SW 1271 (cell line): ENCODE measurements at places on chromosomes 2 and 18.

- DNase-seq, result no peak
Measured at GRCh38 chr2:127254386-127254981, 34.4 kb upstream of the CYP27C1 start.

DNA sequence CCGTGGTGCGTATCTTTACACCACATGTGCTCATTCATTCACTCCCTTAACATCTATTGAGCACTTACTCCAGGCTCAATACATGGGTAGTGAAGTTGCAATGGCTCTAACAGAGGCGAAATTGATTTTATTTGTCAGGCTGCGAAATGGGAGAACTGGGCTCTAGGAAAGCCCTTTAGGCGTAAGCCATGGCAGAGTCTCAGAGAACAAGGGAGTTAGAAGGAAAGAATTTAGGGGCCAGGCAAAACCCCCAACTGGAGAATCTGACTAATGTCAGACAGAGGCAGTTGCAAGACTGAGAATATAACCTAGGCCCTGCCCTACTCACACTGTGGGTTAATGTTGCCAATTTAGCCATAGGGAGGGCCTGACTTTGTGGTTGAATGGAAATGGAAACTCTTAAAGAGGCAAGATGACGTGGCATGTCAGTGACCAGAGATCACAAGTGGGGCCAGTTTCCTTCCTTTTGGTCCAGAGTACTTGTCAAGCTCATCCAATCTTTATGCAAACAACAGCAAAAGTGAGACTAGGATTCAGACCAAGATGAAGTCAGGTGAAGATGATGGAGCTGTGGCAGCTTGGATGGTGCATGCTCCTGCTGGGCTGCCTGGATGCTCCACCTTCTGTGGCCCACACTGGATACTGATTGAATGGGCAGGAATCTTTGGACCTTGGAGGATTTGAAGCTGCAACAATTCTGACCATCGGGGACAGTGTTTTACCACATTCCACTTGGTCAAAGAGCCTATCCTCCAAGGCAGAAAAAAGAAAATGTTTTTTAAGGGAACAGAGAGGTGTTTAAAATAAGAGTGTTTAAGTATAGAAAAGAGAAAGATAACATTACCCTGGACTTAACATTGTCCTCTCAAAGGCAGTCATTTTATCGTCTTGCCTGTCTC is 92.2 kb downstream of the CAPN13 start:
- no peak for DNase-seq

- DNase-seq, result no peak
Measured at GRCh38 chr2:111054791-111055691, 65.7 kb upstream of the BCL2L11 start.

DNA sequence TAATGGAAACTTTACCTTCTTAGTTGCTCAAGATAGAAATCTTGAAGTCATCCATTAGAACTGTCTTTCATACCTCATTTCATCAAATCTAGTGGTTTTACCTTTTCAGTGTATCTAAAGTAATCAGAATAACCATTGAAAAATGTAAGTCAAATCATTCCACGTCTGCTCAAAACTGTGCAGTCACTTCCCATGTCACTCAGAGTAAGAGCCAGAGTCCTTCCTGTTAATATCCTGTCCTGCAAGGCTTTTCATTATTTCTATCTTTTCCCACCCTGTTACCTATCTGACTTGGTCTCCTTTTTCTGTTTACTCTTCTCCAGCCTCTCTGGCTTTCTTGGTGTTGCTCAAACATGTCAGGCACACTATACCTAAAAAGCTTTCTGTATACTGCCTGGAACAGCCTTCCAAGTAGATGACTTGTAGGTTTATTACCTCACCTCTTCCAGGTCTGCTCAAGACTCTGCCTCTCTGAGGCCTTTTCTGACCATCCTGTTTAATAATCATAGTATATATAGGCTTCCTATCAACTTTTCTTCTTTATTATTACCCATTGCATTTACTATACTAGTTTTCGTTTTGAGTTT is 3.4 kb downstream of the C2orf69 start:
- DNase-seq, result no peak

GRCh38 chr18:63180971-63181376 is 138.6 kb downstream of the BCL2 start:
- no peak for DNase-seq

GRCh38 chr2:64323197-64323596 is 130.8 kb upstream of the LGALSL start:
- DNase-seq, result no peak

DNA sequence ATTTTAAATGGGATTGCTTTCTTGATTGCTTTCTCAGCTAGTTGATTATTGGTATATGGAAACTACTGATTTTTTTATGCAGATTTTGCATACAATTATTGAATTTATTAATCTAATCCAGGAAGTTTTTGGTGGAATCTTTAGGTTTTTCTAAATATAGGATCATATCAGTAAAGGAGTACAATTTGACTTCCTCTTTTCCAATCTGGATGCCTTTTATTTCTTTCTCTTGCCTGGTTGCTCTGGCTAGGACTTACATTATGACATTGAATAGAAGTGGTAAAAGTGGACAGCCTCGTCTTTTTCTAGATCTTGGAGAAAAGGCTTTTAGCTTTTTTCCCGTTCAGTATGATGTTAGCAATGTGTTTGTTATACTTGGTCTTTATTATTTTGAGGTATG is 51.3 kb downstream of the OTX1 start:
- DNase-seq, result no peak

DNA sequence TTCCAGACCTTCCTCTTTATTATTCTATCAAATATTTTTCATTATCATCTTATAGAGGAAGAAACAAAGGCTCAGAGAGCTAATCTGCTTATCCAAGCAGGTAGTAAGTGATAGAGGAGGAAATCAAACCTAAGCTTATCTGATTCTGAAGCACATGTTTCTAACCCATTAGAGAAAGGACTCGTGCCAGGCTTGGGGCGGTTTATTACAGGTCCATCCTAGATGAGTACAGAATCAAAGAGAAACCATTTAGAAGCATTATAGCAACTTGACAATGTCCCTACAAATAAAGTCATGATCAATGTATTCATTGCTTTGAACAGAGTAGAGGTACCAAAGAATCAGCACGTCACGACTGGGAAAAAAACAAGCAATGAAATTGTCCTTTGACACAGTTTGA is 303.0 kb downstream of the CYRIA start:
- no peak for DNase-seq

DNA sequence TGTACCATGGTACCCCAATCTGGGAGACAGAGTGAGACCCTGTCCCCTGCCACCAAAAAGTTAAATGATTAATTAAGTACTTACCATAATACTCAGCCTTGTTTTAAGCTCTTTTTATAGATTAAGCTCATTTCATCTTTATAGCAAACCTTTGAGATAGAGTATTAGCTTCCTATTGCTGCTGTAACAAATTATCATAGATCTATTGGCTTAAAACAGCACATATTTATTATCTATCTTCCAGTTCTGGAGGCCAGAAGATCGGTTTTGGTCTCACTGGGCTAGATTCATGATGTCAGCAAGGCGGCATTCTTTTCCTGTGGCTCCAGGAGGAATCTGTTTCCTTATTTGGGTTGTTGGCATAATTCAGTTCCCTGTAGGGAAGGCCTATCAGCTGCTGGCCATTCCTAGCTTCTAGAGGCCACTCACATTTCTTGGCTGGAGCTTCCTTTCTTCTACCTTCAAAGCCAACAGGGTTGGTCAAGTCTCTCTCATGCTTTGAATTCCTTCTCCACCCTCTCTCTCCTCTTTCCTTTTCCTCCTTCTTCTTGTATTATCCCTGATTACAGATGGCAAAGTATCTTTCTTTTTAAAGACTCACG is 13.7 kb upstream of the GREB1 start:
- no peak for DNase-seq

DNA sequence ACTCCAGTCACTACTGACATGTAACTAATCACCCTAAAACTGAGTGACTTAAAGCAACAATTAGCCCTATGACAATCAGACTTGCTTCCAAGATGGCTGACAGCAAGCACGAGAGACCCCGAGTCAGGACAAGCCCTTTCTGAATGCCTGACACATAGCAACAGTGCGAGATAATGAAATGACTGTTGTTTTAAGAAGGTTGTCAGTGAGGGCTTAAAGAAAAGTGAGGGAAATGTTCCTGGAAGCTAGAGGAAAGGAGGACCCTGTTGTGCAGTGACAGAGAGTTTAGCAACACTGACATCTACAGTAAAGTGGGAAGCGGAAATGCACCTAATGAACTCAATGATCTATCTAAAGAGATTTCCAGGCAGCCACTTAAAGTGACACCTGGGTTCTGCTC is 163.1 kb downstream of the STK39 start:
- no peak for DNase-seq

GRCh38 chr2:25534455-25534854 is 138.9 kb downstream of the DTNB start:
- no peak for DNase-seq

GRCh38 chr18:61972389-61973264 is 79.8 kb upstream of the RNF152 start:
- no peak for DNase-seq

GRCh38 chr18:44503854-44504253 is 176.8 kb upstream of the SETBP1 start:
- no peak for DNase-seq

DNA sequence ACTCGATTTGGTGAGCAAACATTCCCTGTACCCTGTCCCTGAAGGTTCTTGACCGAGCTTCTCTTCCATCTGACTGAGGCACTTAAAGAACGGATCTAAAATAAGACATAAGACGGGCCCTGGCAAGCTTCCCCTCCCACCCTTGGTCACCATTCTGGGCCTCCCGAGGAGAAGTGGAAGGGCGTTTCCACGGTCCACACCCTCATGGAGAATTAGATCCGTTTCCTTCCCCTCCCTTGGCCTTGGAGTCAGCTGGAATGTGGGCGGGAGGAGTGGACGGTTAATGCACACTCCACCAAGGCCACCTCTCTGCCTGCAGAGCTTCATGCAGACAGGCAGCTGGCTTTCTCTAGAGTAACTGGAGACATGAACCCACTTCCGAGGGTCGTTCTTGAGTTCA is 257.3 kb upstream of the APCDD1 start:
- no peak for DNase-seq

- no peak for DNase-seq
Measured at GRCh38 chr18:77191071-77191751, 58.4 kb upstream of the GALR1 start.

GRCh38 chr2:95346738-95347671 is 49.9 kb downstream of the KCNIP3 start:
- no peak for DNase-seq

GRCh38 chr2:109333414-109334210 is 204.6 kb downstream of the SH3RF3 start:
- peak; percentile 22 for DNase-seq

DNA sequence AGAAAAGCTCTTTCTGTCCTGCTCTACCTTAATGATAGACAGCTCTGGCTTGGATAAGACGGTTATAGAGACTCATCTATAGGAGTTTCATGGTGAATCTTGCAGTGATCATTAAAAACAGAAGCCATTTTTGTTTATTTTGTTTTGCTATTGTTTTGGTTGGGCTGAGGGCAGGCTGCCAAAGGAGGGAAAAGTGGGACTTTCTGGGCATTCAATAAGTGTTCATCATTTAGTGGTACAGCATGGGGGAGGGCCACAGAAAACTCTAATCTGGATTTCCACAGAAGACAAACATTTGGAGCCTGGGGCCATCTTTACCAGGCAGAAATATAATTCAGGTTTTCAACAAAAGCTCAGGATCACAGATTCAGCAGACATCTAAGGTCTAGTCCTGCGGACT is 62.4 kb upstream of the EFEMP1 start:
- no peak for DNase-seq

- no peak for DNase-seq
Measured at GRCh38 chr2:157087373-157088002, 170.0 kb upstream of the GALNT5 start.
